Gastroesophageal sphincter (tissue), 4 donors: ENCODE measurements at places on chromosomes 2 and 18.
A peak's percentile ranks its signal among the peaks of the same experiment; 100 is the strongest.

GRCh38 chr2:138029276-138029675, 65.0 kb downstream of the HNMT start:
- H3K4me1 ChIP-seq, result no peaks in the 10 kb centered on the region
- H3K36me3 ChIP-seq, result no peaks in the 10 kb centered on the region

GRCh38 chr18:43060020-43060419, 55.5 kb downstream of the RIT2 start:
- H3K36me3 ChIP-seq, result no peaks in the 10 kb centered on the region
- ATAC-seq, result no peak
- H3K4me3 ChIP-seq, result no peak overlapping the region
- no peaks in the 10 kb centered on the region for H3K4me1 ChIP-seq
- H3K27ac ChIP-seq, result no peak overlapping the region

DNA sequence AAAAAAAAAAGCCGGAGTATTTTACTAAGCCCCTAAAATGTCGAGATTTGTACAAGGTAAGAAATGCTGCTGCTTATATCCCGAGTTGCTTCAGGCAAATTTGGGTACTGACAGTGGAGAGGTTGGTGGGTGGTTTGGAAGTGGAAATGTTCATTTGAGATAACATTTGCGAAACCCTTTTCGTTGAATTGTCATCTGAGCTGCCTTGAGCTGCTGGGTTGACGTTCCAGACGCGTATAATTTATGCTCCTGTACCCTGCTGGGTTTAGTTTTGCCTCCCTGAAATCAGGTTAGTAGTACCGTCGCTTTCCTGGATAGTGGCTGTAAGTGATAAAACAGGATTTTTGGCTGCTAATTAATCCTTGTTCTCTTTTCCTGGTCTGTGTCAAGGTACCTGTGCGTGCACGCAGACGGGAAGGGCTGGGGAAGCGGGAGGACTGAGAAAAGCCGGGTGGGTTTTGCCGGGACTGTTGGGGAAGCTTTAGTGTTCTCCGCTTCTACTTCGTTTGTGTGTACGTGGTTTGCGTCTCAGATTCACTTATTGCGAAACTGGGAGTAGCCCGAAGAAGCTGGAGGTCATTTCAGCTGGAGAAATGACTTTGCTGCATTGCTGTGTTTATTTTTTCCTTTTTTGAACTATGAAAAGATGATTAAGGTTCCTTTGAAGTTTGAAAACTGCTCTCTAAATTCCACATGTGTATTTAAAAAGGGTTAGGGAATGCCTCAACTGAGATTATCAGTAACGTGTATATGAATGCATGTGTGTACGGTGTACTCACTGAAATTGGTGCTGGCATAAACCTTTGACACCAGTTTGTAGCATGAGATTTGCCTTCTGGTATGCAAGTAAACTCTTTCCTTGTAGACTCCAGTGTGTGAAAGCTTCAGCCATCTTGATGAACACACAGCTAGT, 709 bp downstream of the UGP2 start:
- H3K27me3 ChIP-seq, result no peaks in the 10 kb centered on the region
- H3K27ac ChIP-seq, result peak overlapping the region; percentile 93
- no peaks in the 10 kb centered on the region for H3K36me3 ChIP-seq

GRCh38 chr2:60560734-60561644, 7.5 kb upstream of the BCL11A start:
- H3K4me3 ChIP-seq, result no peak overlapping the region
- no peak overlapping the region for H3K27ac ChIP-seq
- peaks cover 80% of the 10 kb centered on the region for H3K27me3 ChIP-seq
- no peaks in the 10 kb centered on the region for H3K36me3 ChIP-seq

GRCh38 chr2:187548656-187549055, 5.6 kb downstream of the TFPI start:
- H3K4me3 ChIP-seq, result no peak overlapping the region
- H3K27me3 ChIP-seq, result no peaks in the 10 kb centered on the region
- no peak for ATAC-seq
- no peaks in the 10 kb centered on the region for H3K4me1 ChIP-seq
- peak overlapping the region; percentile 72 for H3K27ac ChIP-seq

GRCh38 chr2:231139796-231140195, 15.0 kb upstream of the HTR2B start:
- H3K4me1 ChIP-seq, result peaks cover 22% of the 10 kb centered on the region
- peaks cover 13% of the 10 kb centered on the region for H3K36me3 ChIP-seq
- no peak for ATAC-seq
- no peaks in the 10 kb centered on the region for H3K27me3 ChIP-seq
- H3K27ac ChIP-seq, result no peak overlapping the region
- no peak overlapping the region for H3K4me3 ChIP-seq

GRCh38 chr2:177052471-177052870, 160.1 kb upstream of the HNRNPA3 start:
- ATAC-seq, result no peak
- no peaks in the 10 kb centered on the region for H3K27me3 ChIP-seq
- H3K4me1 ChIP-seq, result no peaks in the 10 kb centered on the region
- H3K27ac ChIP-seq, result no peak overlapping the region
- H3K36me3 ChIP-seq, result no peaks in the 10 kb centered on the region

DNA sequence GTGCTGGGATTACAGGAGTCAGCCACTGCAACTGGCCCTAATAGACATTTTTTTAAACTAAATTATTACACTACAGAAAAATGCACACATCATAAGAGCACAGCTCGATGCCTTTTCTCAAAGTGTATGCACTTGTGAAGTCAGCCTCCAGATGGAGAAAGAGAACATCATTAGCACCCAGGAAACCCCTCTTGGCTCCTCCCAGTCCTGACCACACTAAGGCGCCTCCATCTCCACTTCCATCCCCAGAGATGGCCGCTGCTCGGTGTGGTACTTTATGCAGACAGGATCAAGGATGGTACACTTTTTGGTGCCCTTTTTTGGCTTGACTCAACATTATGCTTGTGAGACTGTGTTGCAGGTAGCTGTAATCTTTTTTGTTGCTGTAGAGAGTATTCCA, 34.8 kb downstream of the RRM2 start:
- no peak overlapping the region for H3K27ac ChIP-seq
- H3K36me3 ChIP-seq, result no peaks in the 10 kb centered on the region
- H3K4me3 ChIP-seq, result no peak overlapping the region
- no peak for ATAC-seq

GRCh38 chr2:34252111-34252510, 653.0 kb upstream of the FAM98A start:
- H3K36me3 ChIP-seq, result no peaks in the 10 kb centered on the region
- no peak overlapping the region for H3K4me3 ChIP-seq
- H3K4me1 ChIP-seq, result no peaks in the 10 kb centered on the region
- ATAC-seq, result no peak
- H3K27me3 ChIP-seq, result no peaks in the 10 kb centered on the region
- H3K27ac ChIP-seq, result no peak overlapping the region

GRCh38 chr2:134457765-134458472, 204.0 kb downstream of the MGAT5 start:
- no peak overlapping the region for H3K4me3 ChIP-seq
- ATAC-seq, result no peak
- H3K4me1 ChIP-seq, result no peaks in the 10 kb centered on the region
- no peaks in the 10 kb centered on the region for H3K27me3 ChIP-seq

- H3K4me1 ChIP-seq, result no peaks in the 10 kb centered on the region
- H3K27ac ChIP-seq, result no peak overlapping the region
- H3K36me3 ChIP-seq, result peaks cover 61% of the 10 kb centered on the region
Observed at GRCh38 chr2:159317392-159318088, 31.0 kb upstream of the WDSUB1 start.

GRCh38 chr2:133417415-133417814, 150.8 kb downstream of the NCKAP5 start:
- no peaks in the 10 kb centered on the region for H3K27me3 ChIP-seq
- H3K4me1 ChIP-seq, result peaks cover 9% of the 10 kb centered on the region
- no peak overlapping the region for H3K4me3 ChIP-seq
- ATAC-seq, result no peak
- H3K36me3 ChIP-seq, result no peaks in the 10 kb centered on the region

DNA sequence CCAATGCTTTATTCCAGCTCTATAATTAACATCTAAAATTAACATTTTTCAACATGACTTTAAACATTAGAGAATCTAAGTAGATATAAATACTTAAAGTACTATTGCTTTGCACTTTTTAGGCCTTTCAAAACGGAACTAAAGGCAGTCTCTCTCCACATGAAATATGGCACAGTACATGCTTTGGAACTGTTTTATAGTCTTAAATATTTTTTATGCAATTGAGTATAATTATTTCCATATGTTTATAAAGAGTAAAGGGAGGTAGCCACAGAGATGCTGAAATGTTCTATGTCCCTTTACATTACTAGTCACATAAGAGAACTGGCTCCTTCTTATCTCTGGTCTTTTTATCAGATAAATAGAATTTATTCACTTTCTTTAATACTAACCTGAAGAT, 674.0 kb downstream of the PLCL1 start:
- H3K36me3 ChIP-seq, result no peaks in the 10 kb centered on the region
- no peak for ATAC-seq
- no peak overlapping the region for H3K27ac ChIP-seq
- H3K27me3 ChIP-seq, result no peaks in the 10 kb centered on the region
- H3K4me3 ChIP-seq, result no peak overlapping the region
- no peaks in the 10 kb centered on the region for H3K4me1 ChIP-seq

- H3K27me3 ChIP-seq, result no peaks in the 10 kb centered on the region
- no peak overlapping the region for H3K27ac ChIP-seq
- no peak overlapping the region for H3K4me3 ChIP-seq
- ATAC-seq, result no peak
- H3K36me3 ChIP-seq, result peaks cover 3% of the 10 kb centered on the region
Observed at GRCh38 chr18:644395-645004, 13.0 kb upstream of the TYMS start.

- H3K27ac ChIP-seq, result no peak overlapping the region
- no peaks in the 10 kb centered on the region for H3K27me3 ChIP-seq
- ATAC-seq, result no peak
- no peaks in the 10 kb centered on the region for H3K36me3 ChIP-seq
- H3K4me3 ChIP-seq, result no peak overlapping the region
Observed at GRCh38 chr18:30280861-30281470, 761.6 kb downstream of the DSC3 start.

DNA sequence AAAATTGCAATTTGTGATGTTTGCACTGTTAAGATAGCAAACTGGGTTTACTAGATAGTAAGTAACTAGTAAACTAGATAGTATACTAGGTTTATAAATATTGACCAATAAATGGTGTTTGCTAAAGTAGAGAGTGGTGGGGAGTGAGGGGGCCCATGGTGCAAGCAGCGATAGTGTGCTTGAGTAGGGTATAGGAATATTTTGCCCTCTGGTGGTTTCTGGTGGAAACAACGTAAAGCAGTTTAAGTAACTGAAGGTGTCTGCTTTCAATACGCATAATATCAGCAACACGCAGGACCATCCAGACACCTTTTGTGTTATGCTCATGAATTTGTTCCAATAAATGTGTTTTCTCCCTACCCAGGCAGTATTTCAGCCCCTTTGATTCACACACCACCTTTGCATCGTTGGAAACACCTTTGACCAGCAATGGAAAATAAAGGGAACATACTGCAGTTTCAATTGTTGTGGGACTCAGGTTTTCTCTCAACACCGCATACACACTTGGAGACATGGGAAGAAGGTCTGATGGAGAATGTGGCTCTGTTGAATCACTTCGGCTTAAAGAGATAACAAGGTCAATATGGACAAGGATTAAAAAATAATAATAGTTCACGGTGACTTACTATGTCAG, 16.7 kb upstream of the STAT1 start:
- no peaks in the 10 kb centered on the region for H3K36me3 ChIP-seq
- peak; percentile 69 for ATAC-seq
- no peak overlapping the region for H3K4me3 ChIP-seq

- no peaks in the 10 kb centered on the region for H3K27me3 ChIP-seq
- no peak overlapping the region for H3K27ac ChIP-seq
- H3K4me1 ChIP-seq, result no peaks in the 10 kb centered on the region
- ATAC-seq, result no peak
Observed at GRCh38 chr2:25566094-25566493, 107.3 kb downstream of the DTNB start.

DNA sequence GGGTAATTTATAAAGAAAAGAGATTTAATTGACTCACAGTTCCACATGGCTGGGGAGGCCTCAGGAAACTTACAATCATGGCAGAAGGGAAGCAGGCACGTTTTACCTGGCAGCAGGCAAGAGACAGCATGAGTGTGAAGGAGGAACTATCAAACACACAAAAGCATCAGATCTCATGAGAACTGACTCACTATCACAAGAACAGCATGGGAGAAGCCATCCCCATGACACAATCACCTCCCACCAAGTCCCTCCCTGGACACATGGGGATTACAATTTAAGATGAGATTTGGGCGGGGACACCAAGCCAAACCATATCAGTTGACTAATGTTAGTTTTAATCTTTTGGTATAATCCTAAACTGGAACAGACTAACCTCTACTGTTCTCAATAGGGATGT, 49.1 kb upstream of the CPO start:
- no peak for ATAC-seq
- H3K27me3 ChIP-seq, result no peaks in the 10 kb centered on the region
- H3K27ac ChIP-seq, result no peak overlapping the region

GRCh38 chr2:42101206-42102023, 53.6 kb downstream of the PKDCC start:
- ATAC-seq, result peak; percentile 85
- H3K27ac ChIP-seq, result peak overlapping the region; percentile 88
- H3K27me3 ChIP-seq, result no peaks in the 10 kb centered on the region
- no peaks in the 10 kb centered on the region for H3K36me3 ChIP-seq
- H3K4me3 ChIP-seq, result peak overlapping the region; percentile 55

- no peaks in the 10 kb centered on the region for H3K36me3 ChIP-seq
- peak; percentile 41 for ATAC-seq
- peaks cover 38% of the 10 kb centered on the region for H3K4me1 ChIP-seq
- peak overlapping the region; percentile 92 for H3K27ac ChIP-seq
Observed at GRCh38 chr2:64203858-64204632, 59.8 kb upstream of the PELI1 start.

DNA sequence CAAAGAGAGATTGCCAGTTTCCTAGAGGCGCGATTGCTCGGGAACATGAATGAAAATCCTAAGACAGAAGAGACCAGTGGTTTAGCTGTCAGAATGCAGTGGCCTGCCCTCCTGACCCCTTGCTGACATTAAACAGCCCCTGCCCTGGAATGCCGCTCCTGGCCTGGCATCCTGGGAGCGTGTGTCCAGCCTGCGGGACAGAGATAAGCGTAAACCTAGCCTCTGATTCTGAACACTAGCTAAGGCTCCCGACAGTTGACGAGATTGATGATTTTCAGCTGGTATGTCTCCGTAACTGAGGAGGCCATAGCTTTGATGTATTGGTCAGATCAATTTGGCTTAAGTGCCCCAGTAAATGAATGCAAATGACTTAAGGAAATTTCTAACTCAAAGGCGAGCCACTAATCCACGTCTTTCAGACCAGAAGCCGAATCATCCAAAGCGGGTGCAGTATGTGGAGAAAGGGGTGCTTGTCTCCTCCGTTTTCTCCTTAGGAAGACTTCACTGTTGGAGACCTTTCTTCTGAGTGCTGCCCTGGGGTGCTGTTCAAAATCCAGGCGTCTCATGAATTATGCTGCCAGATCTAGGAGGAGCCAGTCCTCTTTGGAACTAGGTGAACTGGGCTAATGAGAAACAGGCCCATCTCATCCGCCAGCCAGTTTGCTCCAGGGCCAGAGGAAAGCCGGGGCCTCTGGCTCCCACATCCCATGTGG, 142.5 kb upstream of the L3MBTL4 start:
- H3K27ac ChIP-seq, result no peak overlapping the region
- no peaks in the 10 kb centered on the region for H3K36me3 ChIP-seq
- H3K4me1 ChIP-seq, result no peaks in the 10 kb centered on the region
- ATAC-seq, result no peak

- no peaks in the 10 kb centered on the region for H3K4me1 ChIP-seq
- peak; percentile 78 for ATAC-seq
- no peak overlapping the region for H3K4me3 ChIP-seq
- H3K27me3 ChIP-seq, result no peaks in the 10 kb centered on the region
Observed at GRCh38 chr2:28102455-28102874, 211.9 kb downstream of the BABAM2 start.
